ENCODE measurements at places on chromosomes 2 and 18.

- DNase-seq: no peak
These were observed 54.4 kb upstream of the ZNF236 start for GRCh38 chr18:76767954-76768353.

GRCh38 chr2:218255446-218255845, 5.4 kb upstream of the GPBAR1 start:
- DNase-seq: peak; percentile 54

DNA sequence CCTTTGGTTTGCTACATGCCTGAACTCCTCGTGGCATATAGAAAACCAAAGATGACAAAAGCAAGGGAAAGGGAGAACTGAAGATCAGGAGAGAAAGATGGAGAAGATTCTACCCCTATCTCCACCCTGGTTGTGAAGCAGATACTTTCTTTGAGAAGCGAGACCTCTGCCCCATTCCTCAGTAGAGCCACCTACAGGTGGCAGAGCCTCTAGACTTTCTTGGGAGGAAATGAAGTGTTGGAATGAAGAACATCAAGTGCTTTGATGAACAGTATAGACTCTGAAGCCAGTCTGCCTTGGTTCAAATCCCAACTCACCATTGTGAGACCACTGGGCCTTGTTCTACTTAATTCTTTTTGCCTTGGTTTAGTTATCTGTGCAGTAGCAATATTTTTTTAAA, 348.8 kb upstream of the ETAA1 start:
- DNase-seq: no peak

GRCh38 chr2:197862246-197862955, 58.0 kb downstream of the PLCL1 start:
- peak; percentile 27 for DNase-seq

DNA sequence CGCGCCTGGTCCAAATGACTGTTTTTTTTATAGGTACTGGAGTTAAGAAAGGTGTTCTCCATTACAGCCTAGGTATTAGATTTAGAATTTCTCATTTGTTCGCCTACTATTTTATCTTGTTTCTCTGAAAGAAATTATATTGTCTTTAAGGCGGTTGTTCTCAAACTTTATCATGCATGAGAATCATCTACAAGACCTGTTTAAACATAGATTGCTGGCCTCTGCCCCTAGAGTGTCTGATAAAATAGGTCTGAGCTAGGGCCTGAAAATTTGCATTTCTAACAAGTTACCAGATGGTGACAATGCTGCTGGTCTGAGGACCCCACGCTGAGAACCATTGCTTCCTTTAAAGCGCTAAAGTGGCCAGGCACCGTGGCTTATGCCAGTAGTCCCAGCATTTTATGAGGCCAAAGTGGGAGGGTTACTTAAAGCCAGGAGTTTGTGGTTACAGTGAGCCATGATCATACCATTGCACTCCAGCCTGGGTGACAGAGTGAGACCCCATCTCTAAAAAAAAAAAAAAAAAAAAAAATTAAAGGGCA, 34.0 kb upstream of the RNF138 start:
- DNase-seq: no peak

GRCh38 chr2:120077896-120078295, 65.0 kb downstream of the EPB41L5 start:
- DNase-seq: peak; percentile 65

- peak; percentile 36 for DNase-seq
These were observed 16.4 kb downstream of the RMC1 start for GRCh38 chr18:23519734-23520133.

- no peak for DNase-seq
These were observed 1200.9 kb downstream of the DSC3 start for GRCh38 chr18:29841631-29842030.

- no peak for DNase-seq
These were observed 28.3 kb upstream of the EPHA4 start for GRCh38 chr2:221600388-221600787.

GRCh38 chr18:11880586-11881304, 27.4 kb downstream of the MPPE1 start:
- no peak for DNase-seq

DNA sequence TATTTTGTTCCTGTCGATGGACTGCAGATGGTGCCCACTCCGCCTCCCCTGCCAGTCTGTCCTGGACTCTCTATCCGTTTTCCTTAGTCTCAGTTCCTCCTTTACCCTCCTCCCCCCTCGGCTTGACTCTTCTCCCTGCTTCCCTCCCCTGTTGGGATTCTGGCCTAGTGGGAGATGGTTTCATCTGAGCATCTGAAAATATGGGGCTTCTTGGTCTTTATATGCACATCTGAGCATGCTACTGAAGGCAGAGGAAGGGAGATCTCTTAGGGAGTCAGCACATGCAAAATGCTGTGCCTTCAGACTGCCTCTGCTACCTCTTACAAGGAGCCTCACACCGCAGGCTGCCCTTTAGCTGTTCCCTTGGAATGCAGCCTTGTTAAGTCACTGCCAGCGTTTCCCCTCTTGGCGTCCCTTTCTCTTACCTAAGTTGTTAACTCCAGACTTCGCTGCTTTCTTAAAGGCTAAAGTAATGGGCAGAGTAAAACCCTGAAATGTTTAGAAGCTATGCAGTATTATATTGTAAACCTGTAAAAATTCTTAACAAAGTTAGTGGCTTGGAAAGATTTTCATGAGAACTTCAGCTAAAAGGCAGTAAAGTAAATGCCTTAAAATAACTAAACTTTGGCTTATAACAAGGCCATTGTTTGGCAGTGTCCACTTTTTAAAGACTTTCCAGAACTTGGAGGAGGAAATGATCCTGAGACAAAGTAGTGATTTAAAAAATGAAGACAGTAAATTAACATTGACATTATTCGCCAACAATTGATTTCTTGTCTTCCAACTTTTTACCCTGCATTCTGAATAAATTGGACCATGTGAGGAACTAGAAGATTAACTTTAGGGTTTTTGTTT, 49.8 kb downstream of the LDLRAD4 start:
- peak; percentile 41 for DNase-seq

GRCh38 chr2:63790491-63790890, 51.2 kb upstream of the UGP2 start:
- DNase-seq: peak; percentile 85

- no peak for DNase-seq
These were observed 147.6 kb downstream of the LTBP1 start for GRCh38 chr2:33094303-33094702.

DNA sequence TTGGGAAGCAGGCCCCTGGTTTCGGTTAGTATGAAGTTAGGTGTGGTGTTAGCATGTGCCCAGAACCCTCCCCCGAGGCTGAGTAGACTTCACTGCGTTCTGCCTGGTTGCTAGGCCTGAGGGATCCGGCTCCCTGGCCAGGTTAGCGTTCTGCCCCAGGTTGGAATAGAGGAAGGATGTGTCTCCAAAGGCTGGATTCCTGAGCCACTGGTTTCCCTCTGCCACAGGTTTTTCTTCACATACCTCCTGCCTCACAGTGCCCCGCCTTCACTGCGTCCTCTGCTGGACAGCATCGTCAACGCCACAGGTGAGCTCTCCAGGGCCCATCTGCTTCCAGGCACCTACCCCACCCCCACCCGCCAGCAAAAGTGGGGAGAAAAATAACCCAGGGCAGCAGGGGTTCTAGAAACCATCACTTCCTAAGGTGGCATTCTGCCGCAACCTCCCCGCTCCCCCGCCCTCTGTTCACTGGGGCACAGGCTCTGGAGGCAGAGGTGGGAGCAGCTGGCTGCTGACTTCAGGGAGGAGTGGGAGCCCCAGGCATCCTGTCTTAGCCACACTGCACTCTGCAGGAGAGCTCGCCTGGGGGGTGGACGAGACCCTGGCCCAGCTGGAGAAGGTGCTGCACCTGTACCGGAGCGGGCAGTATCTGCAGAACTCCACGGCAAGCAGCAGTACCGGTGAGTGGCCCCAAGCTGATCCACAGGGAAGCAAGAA, 7.1 kb downstream of the PKDCC start:
- DNase-seq: no peak

DNA sequence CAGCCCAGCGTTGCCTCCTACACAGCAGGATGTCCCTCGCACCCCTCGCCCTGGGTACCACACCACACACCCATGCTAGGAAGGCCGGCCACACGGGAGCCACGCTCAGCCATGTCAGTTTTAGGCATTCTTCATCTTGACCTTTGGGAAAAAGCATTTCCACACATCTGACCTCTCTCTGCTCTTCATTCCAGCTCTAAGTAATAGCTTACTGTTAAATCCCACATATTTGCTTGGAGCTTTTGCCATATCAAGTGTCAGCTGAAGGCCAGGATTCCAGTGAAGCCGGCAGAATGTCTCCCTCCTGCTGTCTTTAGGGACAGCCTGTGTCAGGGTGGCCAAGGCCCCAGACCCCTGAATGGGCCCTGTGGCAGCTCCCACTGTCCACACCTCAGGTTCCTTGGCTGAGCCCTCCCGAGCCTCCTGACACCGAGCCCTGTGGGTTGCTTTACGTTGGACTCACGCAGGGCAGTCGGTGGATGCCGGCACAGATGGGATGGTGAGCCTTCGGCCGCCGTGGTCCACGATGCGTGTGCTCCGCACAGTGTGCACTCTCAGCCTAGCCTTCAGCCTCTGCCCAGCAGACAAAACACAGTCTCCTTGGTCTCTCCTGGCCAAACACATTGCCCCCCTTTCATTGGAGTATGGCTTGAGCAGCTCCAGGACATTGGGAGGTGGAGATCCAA, 202.0 kb downstream of the SEPTIN10 start:
- DNase-seq: no peak

DNA sequence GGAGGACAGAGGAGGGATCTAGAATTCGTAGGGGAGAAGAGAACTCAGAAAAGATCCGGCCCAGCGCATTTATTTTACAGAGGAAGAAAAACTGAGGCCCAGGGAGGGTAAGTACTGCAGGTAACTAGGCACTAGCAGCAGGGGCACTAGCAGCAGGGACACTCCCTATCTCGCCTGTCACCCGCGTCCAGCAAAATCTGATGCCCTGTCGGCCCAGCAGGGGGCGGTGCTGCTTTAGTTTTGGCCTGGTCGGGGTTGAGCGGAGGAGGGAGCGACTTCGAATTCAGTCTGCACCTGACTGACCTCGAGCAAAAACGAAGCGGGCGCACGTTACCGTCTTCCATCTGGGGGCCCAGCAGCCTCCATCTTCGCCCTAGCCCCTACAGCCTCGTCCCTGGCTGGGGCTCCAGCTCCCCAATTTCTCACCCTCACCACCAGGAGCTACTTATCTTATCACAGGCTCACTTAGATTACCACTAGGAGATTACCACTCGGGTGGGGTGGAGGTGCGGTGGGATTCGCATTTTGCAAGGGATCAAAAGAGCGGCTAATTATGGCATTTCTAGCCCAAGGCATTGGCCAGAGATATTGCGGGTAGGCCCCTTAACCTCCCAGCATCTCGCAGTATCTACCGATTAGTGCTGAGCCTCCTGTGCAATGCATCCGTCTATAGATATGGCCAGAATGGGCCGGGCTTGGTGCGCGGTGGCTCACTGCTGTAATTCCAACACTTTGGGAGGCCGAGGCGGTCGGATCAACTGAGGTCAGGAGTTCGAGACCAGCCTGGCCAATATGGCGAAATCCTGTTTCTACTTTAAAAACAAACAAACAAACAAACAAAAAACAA, 17.8 kb upstream of the CD8A start:
- DNase-seq: peak; percentile 89

DNA sequence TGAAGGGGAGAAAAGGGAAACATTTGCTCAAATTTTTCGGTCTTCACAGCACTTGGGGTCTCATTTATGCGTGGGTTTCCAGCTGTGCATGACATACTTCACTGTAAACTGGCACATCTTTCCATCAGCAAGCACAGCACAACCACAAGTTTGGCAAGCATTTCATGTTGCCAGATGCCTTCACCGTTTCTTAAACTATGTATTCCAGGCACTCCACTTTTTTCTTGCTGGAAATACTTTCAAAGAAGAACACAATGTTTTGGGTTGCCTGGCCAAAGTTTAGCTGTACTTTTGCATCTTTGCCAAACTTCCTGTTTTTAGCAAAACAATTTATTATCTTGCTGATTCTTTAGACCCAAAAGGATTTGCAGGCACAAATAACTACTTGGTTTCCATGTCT, 194.6 kb upstream of the MEIS1 start:
- no peak for DNase-seq

DNA sequence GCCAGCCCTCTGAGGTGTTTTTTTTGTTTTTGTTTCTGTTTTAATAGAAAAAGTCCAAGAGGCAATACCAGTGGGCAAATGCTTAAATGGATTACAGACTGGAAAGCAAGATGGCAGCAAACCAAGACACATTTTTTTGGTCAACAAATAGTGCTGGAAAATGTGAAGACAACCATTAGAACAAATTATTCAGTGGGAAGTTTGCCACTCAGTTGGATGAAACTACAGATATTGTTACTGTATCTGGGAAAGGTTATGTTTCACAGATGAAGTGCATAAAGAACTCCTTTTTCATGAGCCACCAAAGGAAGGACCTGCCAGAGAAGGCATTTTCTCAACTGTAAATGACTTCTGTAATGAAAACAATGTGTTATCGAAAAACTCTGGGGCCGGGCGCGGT, 93.0 kb upstream of the ODC1 start:
- DNase-seq: no peak

DNA sequence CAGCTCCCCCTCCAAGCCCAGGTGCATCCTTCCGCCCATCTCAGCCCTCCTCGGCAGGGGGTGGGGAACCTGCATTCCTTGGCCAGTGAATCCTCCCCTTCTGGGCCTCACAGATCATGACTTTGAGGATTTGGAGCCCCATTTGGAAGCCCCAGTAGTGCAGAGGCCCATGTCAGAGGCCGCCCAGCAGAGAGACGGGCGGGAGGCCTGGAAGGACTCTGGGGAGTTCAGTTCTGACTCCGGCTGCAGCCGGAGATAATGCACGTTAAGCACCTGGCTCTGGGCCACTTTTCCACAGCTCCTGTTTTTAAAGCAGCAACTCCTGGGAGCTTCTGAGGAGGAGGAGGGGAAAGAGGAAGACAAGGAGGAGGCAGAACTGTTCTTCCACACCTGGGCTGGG, 14.9 kb downstream of the ATOH8 start:
- DNase-seq: no peak

- DNase-seq: no peak
These were observed 35.6 kb upstream of the ASB1 start for GRCh38 chr2:238391042-238391689.

GRCh38 chr2:30115141-30115980, 31.4 kb upstream of the YPEL5 start:
- peak; percentile 81 for DNase-seq

DNA sequence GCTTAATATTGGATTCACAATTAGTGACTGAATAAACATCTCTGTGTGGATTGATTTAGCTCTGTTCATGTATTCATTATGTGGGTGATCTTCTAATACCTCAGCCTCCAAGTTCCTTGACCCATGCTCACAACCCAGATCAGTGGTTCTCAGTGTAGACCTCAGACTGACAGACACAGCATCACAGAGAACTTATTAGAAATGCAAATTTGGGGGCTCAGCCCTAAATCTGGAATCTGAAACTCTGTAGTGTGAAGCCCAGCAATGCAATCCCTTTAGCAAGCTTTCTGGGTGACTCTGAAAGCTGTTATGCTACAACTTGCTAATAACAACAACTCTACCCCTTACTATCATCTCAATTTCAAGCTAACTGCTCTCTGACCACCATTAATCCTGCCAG, 273.1 kb upstream of the FANCL start:
- DNase-seq: no peak

DNA sequence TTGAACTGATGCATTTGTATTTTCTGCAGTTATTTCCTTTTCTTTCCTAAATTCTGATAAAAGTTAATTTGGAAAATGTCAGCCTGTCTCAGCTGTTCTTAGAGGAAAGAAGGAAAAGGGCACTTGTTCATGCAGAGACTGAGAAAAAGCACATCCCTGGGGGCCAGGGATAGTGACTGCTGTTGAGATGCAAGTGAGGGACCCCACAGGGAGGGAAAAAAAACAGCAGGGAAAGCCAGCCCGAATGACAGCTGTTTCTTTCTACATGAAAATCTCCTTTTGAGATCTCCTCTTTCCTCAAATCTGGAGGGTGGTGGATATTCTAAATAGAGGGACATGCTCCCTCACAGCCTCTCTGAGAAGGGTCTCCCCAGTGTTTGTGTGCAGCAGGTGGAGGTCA, 14.0 kb upstream of the MTA3 start:
- no peak for DNase-seq
